Peyer's patch (tissue), 4 donors: ENCODE measurements at places on chromosomes 6 and 20. TPM values are rescaled to one million over a fixed set of nuclear protein-coding genes. Genes with fewer than 3 reads are reported as not detected.

TNXB gene
- 38.5 TPM for total RNA-seq

KCNG1 gene
- total RNA-seq, result 17.7 TPM

NKX2-4 gene
- not detected for total RNA-seq

PHACTR3 gene
- total RNA-seq, result 17.4 TPM

- H3K27ac ChIP-seq, result no peak overlapping the region
- H3K4me1 ChIP-seq, result no peaks in the 10 kb centered on the region
- no peak for DNase-seq
Measured at GRCh38 chr6:106488494-106489370, 128.2 kb downstream of the CRYBG1 start.

DNA sequence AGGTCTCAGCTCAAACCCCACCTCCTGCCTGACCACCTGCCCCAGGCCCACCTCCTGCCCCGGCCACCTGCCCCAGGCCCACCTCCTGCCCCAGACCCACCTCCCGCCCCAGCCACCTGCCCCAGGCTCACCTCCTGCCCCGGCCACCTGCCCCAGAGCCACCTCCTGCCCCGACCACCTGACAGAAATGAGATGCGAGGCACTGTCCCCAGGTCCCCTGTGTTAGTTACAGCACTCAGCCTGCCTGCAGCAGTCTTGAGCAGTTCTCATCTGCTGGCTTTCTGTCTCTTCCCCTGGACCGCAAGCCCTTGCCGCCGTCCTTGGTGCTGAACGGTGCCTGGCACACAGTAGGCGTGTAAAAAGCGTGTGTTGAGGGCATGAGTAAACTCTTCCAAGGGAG lies 79.5 kb downstream of the CDH4 start:
- no peak overlapping the region for H3K27ac ChIP-seq
- no peaks in the 10 kb centered on the region for H3K27me3 ChIP-seq
- no peaks in the 10 kb centered on the region for H3K4me1 ChIP-seq
- no peaks in the 10 kb centered on the region for H3K36me3 ChIP-seq
- no peak for DNase-seq
- H3K4me3 ChIP-seq, result no peak overlapping the region

DNA sequence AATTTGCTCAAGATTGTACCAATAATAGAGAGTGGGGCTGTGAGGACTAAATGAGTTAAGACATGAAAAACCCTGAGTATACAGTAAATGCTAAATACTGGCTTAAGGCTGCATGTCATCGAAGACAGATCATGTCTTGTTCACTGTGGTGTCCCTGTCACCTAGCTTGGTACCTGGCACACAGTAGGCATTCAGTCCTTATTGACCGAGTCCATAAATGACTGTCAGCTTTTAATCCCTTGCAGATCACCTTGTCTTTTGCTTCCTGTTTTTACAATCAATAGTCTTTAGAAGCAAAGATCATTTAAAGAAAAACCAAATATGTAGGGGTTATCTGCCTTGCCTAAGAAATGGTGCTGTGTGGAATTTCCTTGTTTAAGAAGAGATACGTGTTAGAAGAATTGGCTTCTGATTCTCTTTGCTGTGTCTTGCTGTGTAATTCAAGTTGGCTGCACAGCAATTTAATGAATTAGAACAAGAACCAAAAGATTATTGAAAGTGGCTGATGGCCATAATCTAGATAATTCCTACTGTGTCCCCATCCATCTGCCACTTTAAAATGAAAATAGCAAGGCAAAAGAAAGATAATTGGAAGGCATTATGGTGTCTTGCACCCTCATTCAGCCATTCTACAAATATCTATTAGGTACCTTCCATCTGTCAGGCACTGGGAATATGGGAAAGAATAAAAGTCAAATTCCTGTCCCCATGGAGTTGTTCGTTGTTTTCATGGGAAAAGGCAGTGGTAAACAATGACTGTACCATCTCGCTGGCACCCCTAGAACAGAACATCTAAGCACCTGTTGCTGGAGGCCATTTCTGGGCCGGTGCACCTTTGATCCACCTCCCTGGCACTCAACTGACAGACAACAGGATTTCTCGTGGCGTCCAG lies 12.4 kb upstream of the MAPK13 start:
- H3K4me1 ChIP-seq, result peaks cover 18% of the 10 kb centered on the region
- no peaks in the 10 kb centered on the region for H3K36me3 ChIP-seq
- no peak overlapping the region for H3K27ac ChIP-seq

DNA sequence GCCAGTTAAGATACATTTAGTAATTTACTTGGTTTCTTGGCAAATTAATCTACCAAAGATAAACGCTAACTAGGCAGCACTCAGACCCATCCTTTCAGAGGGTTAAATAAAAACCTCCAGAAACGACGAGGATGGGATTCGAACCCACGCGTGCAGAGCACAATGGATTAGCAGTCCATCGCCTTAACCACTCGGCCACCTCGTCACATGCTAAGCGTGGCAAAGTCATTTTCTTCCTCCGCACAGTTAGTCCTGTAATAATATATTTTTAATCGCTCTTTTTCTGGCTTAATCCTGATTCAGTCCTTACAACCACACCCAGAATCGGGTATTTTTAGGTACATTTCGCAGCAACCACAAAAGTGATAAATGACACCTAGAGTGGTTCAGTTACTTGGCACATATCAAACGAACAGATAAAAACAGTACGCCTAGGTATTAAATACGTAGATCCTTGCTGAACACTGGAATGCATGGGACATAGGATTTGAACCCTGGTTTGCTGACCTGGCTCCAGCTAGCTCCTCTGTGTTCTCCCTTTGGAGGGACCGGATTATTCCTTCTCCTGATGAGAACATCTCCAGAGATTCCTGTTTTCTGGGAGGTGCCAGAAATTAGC lies 71.6 kb downstream of the GPX5 start:
- DNase-seq, result no peak
- H3K4me1 ChIP-seq, result no peaks in the 10 kb centered on the region
- no peak overlapping the region for H3K4me3 ChIP-seq
- H3K36me3 ChIP-seq, result no peaks in the 10 kb centered on the region

- no peak for DNase-seq
- no peaks in the 10 kb centered on the region for H3K36me3 ChIP-seq
- H3K27me3 ChIP-seq, result no peaks in the 10 kb centered on the region
Measured at GRCh38 chr20:37407019-37407566, 61.2 kb downstream of the SRC start.
